ENCODE measurements at places on chromosomes 11 and 22.

DNA sequence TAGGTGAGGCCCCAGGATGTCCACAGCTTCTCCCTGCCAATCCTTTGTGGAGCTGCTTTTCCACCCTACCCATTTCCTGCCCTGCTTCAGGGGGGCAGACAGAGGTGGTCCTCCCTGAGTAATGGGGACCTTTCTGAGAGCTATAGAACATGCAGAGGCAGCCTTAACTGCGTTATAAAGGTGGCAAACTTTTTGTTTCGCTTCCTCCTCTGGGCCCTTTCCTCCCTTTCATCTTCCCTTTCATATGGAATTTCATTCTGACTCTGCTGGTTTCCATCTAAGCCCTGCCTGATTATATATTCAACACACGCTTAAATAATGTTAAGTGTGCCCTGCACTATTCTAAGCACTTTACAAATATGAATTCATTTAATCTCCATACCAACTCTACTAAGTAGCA lies 169.3 kb upstream of the E2F8 start:
- no peak for DNase-seq

DNA sequence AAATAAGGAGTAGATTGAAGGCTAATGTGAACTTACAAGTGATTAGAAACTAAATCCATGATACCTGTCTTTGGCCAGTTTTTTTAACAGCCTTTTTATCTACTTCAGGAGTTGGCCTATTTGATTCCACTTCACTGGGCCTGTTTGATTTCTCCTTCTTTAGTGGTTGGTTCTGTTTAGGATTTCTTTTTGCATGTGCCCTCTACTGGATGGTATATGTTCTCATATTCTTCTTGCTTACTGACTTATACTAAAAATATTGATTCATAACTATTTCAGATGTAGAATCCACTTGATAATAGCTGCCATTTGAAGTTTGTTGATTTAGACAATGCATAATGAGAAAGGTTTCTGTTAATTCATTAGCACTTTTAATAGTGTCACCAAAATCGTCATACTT lies 53.9 kb downstream of the USP47 start:
- DNase-seq, result no peak

GRCh38 chr11:91261513-91261912 lies 963.1 kb upstream of the FAT3 start:
- DNase-seq, result no peak

DNA sequence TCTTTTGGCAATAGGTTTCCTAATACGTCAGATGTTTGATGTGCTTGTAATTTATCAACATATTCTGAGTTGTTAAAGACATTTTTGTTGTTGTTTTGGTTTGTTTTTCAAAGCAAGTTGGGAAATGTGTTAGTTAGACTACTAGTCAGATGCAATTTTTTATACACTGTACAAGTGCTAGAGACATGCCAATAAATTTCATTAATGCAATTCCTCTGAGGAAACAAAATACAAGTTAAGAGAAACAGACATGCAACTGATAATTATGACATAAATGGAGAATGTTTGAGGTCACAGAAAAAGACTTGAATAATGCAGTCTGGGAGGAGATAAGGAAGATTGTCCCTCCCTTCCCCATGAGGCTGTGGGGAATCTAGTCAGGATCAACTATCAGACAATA lies 5.9 kb downstream of the OR51T1 start:
- DNase-seq, result no peak

GRCh38 chr11:47270331-47271271 lies 668 bp downstream of the MADD start:
- DNase-seq, result no peak

GRCh38 chr22:45885941-45886395 lies 91.0 kb downstream of the WNT7B start:
- DNase-seq, result no peak

DNA sequence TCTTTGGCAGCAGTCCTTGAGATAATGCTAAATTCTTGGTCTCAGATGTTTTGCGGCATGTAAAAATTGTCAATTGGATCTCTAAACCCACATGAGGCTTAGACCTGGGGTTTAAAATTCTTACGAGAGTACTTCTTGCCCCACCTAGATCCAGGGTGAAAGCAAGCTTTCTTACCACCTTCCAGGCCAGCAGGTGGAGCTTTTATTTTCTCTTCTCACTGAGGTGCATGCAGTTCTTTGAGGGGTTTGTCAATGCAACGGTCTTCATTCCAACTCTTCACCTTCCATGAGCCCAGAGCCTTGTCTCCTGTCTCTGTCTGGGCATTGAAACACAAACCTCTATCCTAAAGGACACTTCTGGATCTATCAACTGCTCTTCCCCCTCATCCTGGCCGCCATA lies 154.1 kb downstream of the MYO18B start:
- no peak for DNase-seq

- DNase-seq, result peak; percentile 44
Measured at GRCh38 chr22:36197065-36197440, 4.6 kb downstream of the APOL4 start.

GRCh38 chr11:27926981-27927481 lies 180.9 kb downstream of the KIF18A start:
- peak; percentile 72 for DNase-seq

GRCh38 chr22:45688600-45689080 lies 17.0 kb downstream of the ATXN10 start:
- DNase-seq, result peak; percentile 46

- no peak for DNase-seq
Measured at GRCh38 chr22:32478994-32479393, 4.4 kb downstream of the FBXO7 start.

DNA sequence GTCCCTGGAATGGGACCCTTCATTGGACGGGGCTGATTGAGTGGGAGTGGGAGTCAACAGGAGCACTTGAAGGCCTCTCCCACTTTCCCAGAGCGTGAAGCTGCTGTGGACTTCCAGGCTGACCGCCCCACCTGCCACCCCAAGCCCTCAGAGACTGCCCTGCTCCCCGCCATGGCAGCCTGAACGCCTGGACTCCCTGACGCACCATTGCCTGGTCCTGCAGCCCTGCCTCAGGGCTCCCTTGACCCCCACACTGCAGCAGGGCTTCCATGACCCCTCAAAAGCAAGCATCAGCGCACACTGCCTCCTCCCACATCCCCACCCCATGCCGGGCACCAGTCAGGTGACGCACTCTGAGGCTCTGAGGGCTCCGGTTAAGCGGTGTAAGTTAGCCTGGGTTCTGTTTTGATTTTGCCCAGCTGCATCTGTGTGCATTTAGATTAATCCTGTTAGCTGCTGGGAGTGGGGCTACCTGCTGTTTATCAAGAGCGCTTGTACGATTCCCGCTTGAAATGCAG lies 39.4 kb downstream of the TRIM29 start:
- no peak for DNase-seq

GRCh38 chr22:44783581-44783980 lies 31.2 kb downstream of the ARHGAP8 start:
- no peak for DNase-seq

GRCh38 chr11:115247361-115247760 lies 256.9 kb downstream of the CADM1 start:
- DNase-seq, result no peak

DNA sequence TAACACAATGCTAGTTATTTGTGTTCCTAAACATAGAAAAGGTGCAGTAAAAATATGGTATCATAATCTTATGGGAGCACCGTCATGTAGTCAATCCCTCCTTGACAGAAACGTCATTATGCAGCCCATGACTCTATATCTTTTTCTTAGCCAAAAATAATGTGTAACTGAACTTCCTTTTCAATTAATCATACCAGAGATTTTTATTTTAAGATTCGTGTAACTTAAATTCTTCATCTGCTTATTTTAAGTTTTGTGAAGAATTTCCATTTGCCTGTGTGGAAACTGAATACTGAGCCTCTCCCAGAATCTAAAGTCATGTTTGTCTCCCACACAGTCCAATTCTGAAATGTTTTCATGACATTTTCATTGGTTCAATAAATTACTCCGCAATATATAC lies 699.1 kb downstream of the KCNA4 start:
- no peak for DNase-seq

DNA sequence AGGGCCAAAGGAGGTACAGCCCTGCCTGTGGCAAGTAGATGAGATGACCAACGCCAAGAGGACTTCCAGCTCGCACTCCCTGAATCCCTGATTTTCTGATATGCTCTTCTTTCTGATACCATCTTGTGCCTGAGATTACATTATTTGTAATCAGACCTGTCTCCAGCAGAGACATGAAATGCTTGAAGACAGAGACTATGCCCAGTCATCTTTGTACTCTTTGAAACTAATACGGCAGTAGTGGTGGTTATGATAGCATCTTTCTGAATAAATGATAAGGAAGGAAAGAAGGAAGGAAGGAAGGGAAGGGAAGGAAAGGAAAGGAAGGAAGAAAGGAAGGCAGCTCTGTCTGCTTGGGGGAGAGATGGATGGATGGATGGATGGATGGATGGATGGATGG lies 27.8 kb downstream of the IL10RA start:
- DNase-seq, result no peak

DNA sequence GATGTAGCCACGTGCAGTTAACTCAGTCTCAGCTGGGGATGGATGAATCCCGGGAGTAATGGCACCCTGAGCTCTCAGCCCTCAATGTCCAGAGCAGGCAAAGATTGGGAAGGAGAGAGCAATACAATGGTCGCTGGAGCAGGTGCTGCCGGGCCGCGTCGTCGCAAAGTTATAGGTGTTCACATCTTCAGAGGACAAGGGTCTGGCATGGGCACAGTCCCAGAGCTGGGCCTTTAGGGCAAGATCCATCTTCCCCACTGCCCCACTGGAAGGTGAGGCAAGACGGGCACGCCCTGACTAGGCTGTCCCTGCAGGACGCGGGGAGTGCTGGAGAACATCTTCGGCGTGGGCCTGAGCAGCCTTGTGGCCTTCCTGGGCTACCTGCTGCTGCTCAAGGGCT lies 7.6 kb downstream of the PCNX3 start:
- DNase-seq, result no peak

DNA sequence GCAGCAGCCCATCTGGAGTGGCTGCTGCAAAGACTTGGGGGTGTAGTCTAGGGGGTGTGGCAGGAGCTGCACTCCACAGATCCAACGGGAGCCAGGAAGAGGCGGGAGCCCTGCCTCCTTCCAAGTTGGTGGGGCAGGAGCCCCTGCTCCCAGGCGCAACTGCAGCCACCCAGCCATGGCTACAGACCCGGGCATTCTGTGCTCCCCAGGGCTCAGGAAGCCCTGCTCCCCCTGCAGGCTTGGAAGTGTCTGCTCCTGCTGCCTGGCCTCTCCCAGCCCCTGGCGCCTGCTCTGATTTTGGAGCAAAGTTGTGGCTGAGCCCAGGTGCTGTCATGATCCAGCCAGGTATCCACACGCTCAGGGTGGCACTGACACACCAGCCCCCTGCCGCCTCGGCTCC lies 58.5 kb downstream of the CCDC34 start:
- DNase-seq, result no peak

GRCh38 chr22:31995046-31995445 lies 48.0 kb upstream of the SLC5A1 start:
- DNase-seq, result no peak

- no peak for DNase-seq
Measured at GRCh38 chr22:20554824-20555223, 47.4 kb downstream of the MED15 start.
